ENCODE measurements at places on chromosomes 4 and X.

GRCh38 chr4:137299281-137299680, 233.0 kb downstream of the PCDH18 start:
- no peak for DNase-seq

GRCh38 chrX:17027931-17028330, 81.5 kb downstream of the REPS2 start:
- DNase-seq: no peak

DNA sequence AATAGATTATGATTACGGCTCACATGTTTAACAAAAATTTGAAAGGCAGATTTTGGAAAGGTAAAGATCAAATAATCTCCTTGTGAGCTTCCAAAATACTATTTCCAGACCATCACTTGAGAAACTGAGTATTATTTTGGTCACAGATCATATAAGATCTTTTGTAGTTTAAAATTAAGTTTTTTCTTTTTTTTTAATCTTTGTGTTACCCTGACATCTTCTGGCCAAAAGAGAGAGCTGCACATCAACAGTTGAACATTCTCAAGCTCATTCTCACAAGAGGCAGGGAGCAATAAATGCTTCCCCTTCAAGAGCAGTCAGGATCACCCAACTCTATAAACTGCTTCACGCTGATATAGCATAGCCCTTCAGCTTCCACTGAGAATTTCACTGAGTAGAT, 15.9 kb downstream of the TMEM192 start:
- peak; percentile 20 for DNase-seq

DNA sequence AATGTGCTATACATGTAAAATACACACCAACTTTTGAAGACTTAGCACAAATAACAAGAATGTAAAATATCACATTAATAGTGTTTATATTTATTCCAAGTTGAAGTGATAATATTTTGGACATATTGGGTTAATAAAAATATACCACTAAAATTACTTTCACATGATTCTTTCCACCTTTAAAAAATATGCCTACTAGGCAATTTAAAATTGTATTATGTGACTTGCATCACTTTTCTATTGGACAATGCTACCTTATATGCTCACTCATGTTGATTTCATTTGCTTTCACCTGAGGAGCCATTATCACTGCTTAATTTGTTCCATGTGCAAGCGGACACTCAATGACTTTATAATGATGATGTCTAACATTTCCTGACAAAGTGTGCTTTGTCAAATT, 3.4 kb upstream of the PACRGL start:
- DNase-seq: no peak

- DNase-seq: no peak
Measured at GRCh38 chr4:168717847-168718246, 221.0 kb downstream of the PALLD start.
